Activated CD4-positive, alpha-beta T cell treated with anti-CD3 and anti-CD28 coated beads for 1 hour (primary cell): ENCODE measurements at places on chromosomes 2 and 18.
A peak's percentile ranks its signal among the peaks of the same experiment; 100 is the strongest.

- DNase-seq = no peak
These were observed 269.8 kb upstream of the HDAC4 start for GRCh38 chr2:239670463-239671120.

DNA sequence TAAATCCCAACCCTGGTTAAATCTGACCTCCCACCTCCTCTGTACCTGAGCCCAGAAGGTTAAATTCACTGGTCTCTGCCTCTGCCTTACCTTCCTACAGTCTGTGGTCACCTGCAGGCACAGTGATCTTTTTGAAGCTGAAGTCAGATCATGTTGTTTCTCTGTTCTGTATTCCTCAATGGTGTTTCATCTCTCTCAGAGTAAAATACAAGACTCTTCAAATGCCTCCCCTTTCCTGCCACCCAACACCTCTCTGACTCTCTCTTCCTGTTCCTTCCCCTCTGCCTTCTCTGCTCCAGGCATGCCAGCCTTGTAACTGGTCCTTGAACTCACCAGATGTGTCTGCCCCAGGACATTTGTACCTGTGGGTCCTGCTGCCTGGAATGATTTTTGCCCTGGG is 219.3 kb downstream of the UXS1 start:
- no peak for DNase-seq

DNA sequence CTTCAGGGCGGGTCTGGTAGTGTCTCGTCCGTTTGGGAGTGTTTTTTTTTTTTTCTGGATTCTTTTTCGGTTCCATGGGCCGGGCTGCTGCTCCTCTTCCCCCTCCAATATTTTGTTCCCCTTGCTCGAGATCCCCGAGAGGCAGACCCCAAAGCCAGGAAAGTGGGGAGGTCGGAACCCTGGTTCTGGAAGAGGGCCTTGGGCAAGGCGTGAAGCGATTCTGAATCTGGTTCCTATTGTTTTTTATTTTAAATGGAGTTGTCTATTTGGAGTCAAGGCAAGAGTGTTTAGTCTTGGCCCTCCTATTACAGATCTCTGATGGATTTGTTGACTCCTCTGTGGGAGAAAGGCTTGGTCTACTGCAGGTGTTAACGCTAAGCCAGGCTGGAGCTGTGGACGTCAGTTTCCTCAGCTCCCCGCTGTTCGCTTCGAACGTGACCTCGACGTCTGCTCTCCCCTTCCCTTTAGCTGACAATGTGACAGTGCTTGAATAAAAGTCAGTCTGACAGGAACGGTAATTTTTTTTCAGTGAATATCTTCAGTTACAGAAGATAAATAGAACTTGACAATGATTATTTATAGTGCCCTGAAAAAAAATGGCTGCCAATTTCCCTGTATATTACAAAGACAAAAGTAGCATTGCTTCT is 683 bp upstream of the DNAJC27 start:
- no peak for DNase-seq

- DNase-seq = no peak
These were observed 115.2 kb downstream of the FAM210A start for GRCh38 chr18:13611142-13611600.

- DNase-seq = no peak
These were observed 241.4 kb downstream of the KCNS3 start for GRCh38 chr2:18119883-18120282.

DNA sequence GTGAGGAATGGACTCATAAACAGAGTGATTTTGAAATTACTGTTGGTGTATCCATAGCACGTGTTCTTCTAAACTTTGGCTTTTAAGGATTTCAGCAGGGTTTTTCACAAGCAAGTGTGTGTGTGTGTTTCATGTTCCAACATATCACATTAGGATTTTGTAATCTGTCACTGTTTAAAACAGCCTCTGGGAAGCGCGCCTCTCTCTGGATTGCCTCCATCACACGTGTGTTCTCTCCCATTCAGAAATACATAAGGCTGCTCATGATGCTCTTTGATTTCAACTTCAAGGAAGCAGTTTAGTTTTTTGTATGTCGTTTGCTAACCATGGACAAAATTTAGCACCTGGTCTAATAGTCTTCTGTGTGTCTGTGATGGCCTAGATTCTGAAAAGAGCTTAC is 370.4 kb downstream of the MTX2 start:
- DNase-seq = no peak

DNA sequence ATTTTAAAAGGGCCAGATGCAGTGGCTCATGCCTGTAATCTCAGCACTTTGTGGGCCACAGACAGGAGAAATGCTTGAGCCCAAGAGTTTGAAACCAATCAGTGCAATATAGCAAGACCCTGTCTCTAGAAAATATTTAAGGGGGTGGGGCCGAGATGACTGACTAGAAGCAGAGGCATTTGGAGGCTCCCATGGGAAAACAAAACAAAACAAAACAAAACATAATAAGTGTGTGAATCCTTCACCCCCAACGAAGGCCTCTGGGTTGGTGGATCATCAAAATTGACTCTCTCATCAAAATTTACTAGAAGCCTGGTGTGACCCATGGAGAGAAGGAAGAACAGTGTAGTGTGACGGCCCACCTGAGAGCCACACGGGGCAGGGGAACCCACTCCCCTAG is 560.9 kb downstream of the LRP1B start:
- DNase-seq = no peak

DNA sequence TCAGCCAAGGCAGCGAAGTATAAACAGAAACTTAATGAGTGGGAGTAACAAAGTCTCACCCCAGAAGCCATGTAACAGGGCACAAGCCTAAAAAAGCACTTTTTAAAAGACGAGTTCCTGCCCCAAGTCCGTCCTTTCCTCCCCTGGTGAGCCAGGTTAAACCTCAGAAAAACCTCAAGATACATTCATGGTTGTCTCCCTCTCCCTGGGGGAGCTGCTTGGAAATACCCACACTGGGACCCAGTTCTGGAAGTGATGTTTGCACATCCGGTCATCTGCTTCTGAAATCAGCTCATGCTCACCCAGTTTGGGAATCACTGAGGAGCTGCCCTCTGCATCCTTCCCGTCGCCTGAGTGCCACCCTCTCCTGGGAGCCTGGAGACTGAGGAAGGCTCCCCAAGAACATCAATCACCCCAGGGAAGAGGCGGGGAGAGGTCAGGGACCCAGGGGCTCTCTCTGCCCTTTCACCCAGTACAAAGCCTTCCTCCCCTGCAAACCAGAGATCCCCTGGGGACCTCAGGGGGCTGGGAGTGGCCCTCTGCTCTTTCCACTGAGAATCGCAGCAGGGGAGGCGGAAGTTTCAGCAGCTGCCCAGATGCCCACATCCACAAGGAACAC is 150.6 kb upstream of the AGAP1 start:
- no peak for DNase-seq

DNA sequence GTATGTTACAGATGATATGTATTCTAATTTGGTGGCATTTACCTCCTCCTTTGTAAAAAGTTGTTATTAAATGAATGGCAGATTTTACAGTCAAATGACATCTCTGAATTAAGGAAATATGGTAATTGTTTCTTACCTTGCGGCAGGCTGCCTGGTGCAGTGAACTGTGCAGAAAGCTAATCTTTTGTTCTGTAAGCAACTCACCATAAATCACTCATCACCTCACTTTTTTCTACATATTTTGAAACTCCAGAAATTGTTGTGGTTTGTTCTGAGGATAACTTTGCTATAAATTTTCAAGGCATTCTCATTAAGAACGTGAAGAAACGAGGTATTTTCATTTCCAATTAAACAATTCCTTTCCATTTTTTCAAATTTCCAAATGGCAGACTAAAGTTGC is 52.7 kb downstream of the ST6GAL2 start:
- no peak for DNase-seq

- peak; percentile 98 for DNase-seq
These were observed 574 bp upstream of the NCL start for GRCh38 chr2:231464576-231465540.

GRCh38 chr2:172376016-172376415 is 51.4 kb upstream of the ITGA6 start:
- DNase-seq = no peak

GRCh38 chr2:211846036-211846400 is 692.6 kb downstream of the ERBB4 start:
- no peak for DNase-seq

- DNase-seq = no peak
These were observed 41.8 kb downstream of the TTC32 start for GRCh38 chr2:19860022-19860421.

DNA sequence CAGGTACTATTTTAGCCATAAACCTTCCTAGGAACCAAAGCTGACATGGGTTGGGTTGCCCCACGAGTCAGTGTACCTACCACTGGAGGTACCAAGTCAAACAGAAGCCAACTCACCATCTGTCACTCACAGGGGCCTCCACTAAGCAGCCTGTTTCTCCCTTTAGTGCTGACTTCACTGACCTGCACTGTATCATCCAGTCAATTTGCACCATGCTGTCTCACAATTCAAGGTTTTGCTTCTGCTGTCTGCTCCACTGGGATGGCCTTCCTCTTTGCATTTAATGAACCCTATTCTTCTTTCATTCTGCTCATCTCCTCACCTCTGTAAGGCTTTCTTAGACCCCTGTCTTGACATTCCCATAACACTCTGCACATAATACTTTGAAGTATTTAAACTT is 47.2 kb downstream of the EIF2AK3 start:
- no peak for DNase-seq

DNA sequence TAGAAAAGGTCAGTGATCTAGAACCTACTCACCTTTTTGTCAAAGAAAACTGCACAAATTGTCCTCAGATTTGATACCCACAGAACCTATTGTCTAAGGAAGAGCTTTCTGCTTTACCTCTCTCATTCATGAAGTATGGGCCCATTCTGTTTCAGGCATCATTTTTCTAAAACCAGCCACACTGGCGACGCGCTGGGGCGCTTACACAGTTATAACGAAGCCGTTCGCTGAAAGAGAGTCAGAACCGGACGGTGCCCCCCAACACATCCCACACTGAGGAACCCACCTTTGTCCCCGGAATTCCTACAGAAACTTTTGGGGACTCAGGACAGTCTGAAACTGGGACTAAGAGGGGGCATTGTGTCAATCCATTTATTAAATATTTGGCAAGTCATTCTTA is 206.3 kb upstream of the HAAO start:
- no peak for DNase-seq

DNA sequence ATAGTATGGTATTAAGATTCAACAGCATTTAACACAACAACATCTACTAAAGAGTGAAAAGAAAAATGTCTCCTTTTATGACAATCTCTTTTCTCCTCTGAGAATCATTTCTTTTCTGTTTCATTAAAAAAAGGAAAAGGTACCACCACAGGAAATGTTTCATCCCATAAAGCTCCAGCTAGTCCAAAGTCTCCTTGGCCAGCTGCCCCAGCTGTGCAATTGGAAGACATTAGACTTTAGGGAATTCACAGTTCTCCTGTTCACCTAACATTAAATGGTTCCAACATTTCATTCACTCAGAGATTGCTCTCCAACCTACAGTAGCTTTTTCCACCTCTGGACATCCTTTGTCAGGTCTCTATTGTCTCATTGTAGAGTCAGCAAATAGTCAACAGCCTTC is 78.7 kb upstream of the YPEL5 start:
- no peak for DNase-seq

GRCh38 chr2:152924722-152925121 is 206.3 kb downstream of the ARL6IP6 start:
- DNase-seq = no peak

GRCh38 chr18:60980422-60981005 is 352.7 kb upstream of the CDH20 start:
- no peak for DNase-seq

DNA sequence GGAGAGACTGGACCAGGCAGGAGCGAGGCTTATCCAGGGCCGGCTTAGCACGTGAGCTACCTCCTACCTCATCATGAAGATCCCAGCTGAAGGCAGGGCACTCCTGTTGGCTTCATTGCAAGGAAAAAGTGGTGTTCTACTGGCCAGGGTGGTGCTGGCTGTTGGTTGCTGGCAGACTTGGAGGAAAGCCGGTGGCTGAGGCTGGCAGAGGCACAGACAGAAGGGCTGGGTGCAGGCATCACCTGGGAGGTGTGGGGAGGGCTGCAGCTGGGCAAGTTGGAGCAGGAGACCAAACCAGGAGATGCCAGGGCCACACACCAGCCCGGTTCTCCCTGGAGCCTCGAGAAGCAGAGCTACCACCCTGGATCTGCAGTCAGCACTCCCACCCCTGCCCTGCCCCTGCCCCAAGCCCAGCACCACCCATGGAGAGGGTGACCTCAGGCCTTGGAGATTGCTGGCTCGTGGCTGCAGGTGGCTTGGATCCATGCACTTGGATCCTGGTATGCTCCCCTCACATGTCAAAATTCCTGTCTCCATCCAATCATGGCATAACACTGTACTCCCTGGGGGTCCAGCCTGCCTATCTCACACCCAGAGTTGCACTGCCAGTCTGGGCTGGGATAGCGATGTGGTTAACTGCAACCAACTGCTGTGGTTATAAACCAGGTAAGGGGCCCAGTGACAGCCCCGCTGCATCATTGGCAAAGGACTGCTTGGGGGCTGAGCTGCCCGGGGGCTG is 49.7 kb downstream of the GLI2 start:
- DNase-seq = no peak

DNA sequence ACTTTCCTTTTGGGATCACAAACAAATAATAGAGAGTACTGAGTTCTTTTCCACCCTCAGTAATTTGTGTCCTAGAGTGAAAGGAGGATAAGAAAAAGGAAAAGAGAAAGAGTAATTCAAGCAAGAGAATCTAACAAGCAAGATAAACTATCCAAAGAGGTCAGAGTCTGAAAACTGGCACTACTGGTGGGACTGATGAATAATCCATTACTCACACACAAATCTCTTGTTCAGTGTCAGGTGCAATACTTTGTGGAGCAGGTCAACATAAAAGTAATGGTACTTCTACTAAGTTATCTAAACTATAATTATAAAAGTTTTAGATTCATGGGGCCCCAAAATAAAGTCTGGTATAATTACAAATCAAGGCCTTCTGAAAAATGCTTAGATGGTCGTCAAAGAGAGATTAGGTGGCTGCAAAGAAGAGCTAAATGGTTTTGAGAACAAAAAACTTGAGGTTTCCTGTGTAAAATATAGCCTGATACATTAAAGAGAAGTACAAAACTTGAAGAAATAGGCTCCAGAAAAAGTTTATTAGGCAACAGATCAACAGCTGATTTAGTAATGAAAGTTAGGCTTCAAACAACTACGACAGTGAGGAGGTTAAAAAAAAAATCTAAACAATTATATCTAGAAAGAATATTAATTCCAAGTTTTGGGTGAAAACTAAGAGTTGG is 109.4 kb downstream of the BAZ2B start:
- no peak for DNase-seq

DNA sequence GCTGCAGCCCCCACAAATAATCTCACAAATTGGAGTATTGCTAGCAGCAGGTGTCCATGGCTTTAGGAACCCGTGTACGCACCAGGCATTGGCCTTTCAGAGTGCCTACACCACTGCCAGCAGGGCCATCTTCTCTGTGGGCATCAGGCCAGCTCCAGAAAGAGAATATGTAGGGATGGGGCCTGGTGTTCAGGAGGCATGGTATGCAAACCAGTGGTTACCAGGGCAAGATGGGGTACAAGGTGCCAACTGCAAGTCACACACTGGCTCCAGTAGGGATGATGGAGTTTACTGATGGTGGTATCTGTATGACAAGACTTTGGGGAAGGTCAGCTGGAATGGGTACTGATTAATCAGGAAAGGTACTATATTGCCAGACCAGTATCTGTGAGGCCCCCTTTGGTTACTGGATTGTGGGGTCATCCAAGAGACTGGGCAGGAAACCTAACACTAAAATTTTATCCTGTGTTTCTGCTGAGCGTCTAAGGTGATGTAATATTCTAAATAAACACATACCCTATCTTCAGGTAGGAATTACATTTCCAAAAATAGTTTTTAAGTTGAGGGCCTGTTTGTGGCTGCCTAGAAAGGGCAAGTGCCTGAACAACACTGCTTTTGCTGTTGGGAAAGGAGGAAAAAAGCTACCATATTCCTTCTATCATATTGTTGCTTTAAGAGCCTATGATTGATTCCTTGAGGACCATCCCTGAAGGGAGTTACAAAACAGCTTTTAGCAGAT is 9.0 kb downstream of the CNOT9 start:
- no peak for DNase-seq
